ENCODE measurements at places on chromosomes 2 and 18.
A peak's percentile ranks its signal among the peaks of the same experiment; 100 is the strongest.

GRCh38 chr2:122471753-122472152 is 716.3 kb downstream of the TSN start:
- DNase-seq = no peak

GRCh38 chr18:7566244-7566566 is 911 bp upstream of the PTPRM start:
- no peak for DNase-seq

GRCh38 chr18:12604445-12605007 is 53.4 kb downstream of the SPIRE1 start:
- no peak for DNase-seq

GRCh38 chr2:37367310-37367709 is 22.9 kb downstream of the QPCT start:
- DNase-seq = peak; percentile 46

- peak; percentile 80 for DNase-seq
These were observed 5.5 kb downstream of the SLC11A1 start for GRCh38 chr2:218387369-218388194.

DNA sequence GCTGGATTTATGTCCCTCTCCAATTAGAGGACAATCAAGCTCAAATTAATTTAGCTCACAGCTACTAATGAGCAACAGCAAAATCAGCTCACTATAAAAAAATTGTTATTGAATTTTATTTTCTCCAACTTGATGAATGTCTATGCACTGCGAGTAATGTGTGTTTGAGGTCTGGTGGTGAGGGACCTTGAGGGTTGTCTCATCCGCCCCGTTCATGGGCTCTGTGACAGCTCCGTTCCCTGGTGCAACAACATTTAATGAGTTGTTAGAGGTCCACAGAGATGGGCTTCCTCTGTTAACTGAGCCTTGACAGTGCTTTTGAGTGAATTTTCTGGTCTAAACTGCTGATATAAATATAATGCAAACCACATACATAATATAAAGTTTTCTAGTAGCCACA is 101.7 kb downstream of the GPR39 start:
- no peak for DNase-seq

DNA sequence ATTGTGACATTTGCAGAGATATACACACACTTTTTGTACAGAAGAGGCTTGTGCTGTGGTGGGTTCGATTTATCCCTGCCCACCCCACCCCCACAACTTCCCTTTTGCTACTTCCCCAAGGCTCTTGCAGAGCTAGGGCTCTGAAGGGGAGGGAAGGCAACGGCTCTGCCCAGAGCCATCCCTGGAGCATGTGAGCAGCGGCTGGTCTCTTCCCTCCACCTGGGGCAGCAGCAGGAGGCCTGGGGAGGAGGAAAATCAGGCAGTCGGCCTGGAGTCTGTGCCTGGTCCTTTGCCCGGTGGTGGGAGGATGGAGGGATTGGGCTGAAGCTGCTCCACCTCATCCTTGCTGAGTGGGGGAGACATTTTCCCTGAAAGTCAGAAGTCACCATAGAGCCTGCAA is 40.0 kb downstream of the STEAP3 start:
- no peak for DNase-seq

- DNase-seq = no peak
These were observed 90.1 kb upstream of the TGFA start for GRCh38 chr2:70643715-70644114.

DNA sequence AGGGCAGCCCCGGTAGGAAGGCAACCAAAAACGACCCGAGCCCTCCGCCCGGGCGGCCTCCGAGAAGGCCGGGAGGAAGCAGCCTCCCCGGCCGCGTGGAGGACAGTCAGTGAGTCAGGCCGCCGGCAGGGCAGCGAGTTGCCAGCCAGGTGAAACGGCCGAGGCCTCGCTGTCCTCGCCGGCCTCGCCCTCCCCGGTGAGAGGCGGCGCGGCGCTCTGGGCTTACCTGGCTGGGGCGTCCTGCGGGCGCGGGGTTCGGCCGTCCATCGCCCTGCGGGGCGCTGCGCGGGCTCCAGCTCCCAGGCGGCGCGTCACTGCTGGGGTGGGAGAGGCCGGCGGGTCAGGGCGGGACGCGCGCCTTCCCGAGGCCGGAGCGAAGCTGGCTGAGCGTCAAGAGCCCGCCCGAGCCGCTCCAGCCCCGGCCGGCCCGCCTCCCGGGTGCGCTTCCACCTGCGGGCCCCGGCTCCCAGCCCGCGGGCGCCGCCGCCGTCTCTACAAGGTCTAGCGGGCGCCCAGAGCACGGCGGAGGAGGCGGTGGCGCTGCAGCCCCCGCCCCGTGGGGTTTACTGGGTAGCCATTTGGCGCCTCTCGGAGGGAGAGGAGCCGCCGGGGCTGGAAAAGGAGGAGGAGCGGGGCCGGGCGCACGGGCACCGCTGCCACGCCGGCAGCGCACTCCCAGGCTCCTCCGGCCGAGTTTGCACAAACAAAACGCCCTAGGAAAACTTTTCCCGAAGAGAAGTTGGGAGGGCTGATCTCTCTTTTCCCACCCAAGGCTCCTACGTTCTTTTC is 499 bp downstream of the COBLL1 start:
- peak; percentile 32 for DNase-seq
